Stimulated activated CD4-positive, alpha-beta T cell treated with anti-CD3 and anti-CD28 coated beads, Interleukin-12 subunit alpha, Interleukin-12 subunit beta, amount 100 ng/mL, for 24 hours (primary cell): ENCODE measurements at places on chromosomes 3 and 15.

DNA sequence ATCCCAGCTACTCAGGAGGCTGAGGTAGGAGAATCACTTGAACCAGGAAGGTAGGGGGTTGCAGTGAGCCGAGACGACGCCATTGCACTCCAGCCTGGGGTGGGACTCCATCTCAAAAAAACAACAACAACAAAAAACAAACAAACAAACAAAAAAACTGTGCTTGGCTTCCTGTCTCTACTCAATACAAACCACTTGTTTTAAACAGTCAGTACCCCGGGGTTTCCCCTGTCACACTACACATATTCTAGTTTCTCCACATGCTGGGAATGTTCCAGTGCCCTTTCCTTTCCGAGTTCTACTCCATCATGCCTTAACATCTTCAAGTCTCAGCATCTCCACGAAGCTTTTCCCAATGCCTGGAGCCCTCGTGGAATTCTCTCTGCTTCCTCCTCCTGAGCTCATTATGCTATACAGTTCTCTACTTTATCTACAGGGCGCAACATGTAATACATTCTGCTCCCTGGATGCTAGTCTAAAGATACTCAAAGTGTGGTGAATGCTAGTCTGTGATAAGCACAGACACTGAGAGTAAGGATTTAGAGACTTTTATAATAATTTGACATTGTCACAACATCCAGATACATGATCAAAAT, 7.8 kb downstream of the EMC3 start:
- no peak for DNase-seq

DNA sequence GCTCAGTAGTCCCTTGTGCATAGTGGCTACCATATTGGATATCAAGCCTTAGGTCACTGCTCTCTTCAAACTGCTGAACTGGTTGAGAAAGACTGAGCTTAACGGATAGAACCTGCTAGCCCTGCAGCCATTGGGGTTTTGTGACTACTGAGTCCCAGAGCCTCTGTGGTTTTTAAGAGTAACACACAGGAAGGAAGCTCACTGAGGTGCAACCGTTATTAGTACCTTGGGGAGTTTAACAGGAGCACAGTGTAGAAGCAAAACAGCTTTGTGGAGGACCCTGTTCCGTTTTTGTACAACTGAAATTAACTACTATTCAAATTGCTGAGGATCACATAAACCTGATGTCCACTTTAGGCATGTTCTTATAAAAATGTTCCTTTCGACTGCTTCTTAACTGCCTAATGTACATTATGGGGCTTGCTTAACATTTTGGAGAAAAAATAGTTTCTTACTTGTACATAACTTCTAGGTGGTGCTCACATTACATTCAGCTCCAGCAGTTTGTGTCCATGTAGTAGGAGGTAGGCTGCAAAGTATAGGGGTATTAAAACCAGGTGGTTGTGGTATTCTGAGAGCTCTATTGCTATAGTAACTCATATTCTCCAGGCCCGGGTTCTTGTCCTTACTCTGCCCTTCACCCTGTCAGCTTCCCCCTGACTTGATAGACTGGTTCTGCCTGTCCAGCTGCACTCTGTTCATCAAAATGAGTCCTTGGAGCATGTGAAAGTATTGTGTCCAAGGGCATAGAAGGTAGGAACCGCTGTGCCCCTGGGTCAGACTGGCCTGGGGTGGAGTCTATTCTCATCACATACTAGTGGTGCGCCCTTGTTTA, 17.3 kb downstream of the PXK start:
- DNase-seq, result no peak

DNA sequence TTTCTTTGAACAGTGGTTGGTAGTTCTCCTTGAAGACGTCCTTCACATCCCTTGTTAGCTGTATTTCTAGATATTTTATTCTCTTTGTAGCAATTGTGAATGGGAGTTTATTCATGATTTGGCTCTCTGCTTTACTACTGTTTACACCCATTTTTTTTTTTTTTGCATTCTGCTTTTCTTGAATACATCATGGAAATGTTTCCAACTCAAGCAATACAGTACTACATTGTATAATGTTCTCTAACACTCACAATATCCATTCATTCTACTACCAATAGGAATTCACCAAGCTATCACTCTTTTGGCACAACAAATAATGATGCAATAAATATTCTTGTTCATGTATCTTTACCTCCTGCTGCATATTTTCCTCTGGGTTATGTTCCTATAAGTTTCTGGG, 801.7 kb downstream of the NTRK3 start:
- no peak for DNase-seq

GRCh38 chr15:71538181-71538580, 272.2 kb upstream of the NR2E3 start:
- no peak for DNase-seq

GRCh38 chr3:68121287-68121686, 466.9 kb upstream of the SUCLG2 start:
- DNase-seq, result no peak

DNA sequence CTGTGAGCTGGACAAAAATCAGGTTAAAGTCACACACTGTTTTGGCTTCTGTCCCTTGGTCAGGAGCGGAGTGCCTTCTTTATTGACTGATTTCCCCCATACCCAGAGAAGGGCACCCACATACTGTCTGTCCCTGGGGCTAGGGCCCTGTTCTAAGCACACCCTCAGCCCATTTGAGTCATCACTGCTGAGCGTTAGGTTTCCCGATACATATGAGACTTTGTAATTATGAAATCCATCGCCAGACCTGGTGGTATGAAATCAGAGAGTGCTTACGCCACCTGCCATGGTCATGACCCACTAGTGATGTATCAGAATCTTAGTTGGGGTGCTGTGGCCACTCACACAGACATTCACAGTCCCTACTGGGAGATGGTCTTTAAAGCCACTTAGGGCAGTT, 96.8 kb downstream of the CHDH start:
- DNase-seq, result no peak

- DNase-seq, result no peak
These were observed 6.2 kb upstream of the RCCD1 start for GRCh38 chr15:90948506-90948905.

GRCh38 chr3:195809796-195810454, 1.8 kb downstream of the MUC4 start:
- DNase-seq, result no peak

GRCh38 chr15:66100761-66101160, 152.8 kb downstream of the MEGF11 start:
- DNase-seq, result no peak

DNA sequence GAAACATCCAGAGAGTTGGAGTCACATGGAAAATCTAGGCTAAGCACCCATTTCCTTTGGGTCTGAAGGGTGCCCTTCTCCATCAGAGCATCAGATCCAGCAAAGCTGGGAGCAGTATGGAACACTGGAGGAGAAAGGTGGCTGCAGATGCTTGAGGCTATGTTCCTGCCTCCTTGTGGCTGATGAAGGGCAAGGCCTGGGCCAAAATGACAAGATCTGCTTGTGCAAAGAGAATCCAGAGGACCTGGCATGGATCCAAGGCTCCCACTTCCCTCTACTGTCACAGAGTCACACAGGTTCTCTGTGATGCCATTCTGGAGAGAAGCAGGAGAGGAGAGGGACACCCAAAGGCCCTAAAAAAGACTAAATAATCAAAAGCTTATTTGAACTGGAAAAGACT, 9.2 kb upstream of the ATP8B4 start:
- DNase-seq, result no peak

DNA sequence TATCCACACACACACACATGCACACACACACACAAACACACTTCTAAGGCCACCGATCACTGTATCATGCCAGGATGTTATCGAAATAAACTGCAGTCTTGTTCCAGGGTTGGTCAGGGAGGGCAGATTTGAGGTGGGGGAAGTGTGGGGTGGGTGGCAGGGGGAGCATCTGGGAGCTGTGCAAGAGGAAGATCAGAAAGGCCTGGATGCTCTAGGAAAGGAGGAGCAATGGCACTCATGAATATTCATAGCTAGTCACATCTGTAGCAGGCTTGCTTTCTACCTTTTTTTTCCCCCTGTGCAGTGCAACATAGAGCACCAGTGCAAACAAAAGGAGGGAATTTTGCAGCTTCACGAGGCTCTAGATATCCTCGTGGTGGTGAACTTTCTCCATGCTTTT, 84.9 kb downstream of the MEIS2 start:
- DNase-seq, result no peak
